ENCODE measurements at places on chromosomes 6 and 20.

DNA sequence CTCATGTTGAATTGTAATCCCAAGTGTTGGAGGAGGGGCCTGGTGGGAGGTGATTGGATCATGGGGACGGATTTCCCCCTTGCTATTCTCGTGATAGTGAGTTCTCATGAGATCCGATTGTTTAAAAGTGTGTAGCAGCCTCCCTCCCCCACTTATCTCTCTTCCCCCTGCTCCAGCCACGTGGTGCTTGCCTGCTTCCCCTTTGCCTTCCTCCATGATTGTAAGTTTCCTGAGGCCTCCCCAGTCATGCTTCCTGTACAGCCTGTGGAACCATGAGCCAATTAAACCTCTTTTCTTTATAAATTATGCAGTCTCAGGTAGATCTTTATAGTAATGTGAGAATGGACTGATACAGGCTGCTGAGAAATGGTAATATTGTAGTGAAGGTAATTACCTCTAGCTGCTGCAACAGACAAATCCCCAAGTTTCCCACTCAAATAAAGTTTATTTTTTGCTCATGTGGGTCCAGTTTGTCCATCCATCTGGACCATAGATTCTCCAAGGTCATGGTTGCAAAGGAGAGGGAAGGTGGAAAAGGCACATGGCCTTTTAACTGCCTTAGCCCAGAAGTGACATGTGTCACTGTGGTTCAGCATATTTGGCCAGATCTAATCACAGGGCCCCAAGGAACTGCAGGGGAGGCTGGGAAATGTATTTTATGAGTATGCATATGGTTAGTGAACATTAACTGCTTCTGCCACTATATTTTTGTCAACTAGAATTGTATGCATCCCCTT, 89.2 kb downstream of the TRMT11 start:
- no peak for DNase-seq

DNA sequence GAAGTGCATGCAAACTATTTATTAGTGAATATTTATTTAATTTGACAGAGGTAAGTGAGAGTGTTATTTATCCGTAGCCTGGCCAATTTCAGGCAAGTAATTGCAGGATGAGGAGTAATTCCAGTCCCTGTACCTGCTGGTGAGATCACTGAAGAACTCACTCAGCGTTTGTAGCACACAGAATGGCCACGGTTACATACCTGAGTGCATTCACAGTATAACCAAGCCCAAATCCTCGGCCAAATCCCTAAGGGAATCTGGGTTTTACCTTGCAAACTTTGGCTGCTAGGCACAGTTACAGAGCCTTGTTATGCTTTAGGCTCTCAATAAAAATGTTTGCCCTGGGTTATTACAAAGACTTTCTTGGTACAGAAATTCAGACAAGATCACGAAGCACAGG, 93.3 kb downstream of the KCNQ5 start:
- no peak for DNase-seq

DNA sequence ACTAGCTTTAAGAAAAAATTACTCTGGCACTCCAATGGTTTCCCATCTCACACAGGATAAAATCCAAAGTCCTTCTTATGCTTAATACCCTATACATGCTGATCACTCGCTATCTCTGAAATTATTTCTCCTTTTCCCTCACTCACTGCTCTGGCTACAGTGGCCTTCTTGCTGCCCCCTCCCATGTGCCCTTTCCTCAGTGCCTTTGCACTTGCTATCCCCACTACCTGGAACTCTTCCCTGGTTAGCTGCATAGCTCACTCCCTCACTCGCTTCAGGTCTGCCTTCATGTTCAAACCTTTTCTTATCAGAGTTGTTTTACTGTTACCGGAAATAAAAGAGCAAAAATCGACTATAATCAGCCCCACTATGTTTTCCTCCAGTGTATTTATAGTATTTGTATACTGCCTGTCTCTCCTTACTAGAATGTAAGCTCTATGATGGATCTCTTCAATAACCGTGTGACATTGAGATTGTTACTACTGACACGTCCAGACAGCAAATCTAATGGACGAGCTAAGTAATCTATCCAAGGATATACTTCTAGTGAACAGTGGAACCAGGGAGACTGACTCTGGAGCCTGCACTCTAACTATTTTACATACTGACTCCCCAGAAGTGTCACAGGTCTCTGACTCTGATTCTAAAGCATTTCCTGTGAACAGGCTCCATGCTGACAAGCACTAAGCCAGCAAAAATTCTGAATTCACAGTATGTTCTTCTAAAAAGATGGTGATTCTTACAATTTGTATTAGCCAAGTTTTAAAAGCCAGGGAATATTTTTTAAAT, 25.1 kb downstream of the FKBP5 start:
- no peak for DNase-seq

- no peak for DNase-seq
Measured at GRCh38 chr6:146770275-146770964, 171.6 kb downstream of the ADGB start.

GRCh38 chr20:43744966-43745730, 18.3 kb upstream of the GTSF1L start:
- DNase-seq: no peak

DNA sequence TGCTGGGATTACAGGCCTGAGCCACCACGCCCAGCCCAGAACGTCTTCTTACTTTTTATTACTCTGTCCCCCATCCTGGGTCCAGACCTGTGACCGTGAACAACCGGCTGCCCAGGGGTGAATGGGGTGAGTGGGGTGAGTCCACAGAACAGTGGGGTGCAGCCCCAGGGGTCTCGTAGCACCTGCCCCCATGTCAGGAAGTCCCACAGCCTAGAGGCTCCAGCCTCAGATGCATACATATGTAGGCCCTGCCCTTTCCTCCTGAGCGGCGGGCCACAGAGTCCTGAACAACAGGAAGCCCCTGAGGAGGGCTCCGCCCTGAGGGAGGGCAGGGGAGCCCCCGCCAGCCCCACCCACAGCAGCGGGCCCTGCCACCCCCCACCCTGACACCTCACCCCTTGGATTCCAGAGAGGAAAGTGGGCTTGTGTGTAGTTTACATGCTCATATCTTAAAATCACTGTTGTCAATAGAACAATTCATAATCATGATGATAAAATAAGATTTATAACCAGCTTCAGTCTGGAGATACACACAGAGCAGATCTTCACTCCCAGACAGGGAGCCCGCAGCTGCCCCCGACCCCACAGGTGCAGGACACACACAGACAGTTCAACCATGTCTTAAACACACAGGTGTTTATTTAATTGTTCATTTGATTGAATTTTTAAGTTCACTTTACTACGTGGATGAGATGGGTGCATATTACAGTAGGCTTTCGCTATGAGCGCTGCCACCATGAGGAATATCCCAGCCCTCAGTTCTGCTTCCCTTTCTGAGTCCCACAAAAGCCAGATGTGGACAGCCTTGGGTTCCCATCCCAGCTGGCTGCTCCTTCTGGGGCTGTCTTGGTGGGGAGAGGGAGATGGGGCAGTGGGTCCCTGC, 12.4 kb upstream of the GMEB2 start:
- DNase-seq: no peak

GRCh38 chr6:13336553-13336952, 8.2 kb upstream of the TBC1D7 start:
- peak; percentile 68 for DNase-seq

DNA sequence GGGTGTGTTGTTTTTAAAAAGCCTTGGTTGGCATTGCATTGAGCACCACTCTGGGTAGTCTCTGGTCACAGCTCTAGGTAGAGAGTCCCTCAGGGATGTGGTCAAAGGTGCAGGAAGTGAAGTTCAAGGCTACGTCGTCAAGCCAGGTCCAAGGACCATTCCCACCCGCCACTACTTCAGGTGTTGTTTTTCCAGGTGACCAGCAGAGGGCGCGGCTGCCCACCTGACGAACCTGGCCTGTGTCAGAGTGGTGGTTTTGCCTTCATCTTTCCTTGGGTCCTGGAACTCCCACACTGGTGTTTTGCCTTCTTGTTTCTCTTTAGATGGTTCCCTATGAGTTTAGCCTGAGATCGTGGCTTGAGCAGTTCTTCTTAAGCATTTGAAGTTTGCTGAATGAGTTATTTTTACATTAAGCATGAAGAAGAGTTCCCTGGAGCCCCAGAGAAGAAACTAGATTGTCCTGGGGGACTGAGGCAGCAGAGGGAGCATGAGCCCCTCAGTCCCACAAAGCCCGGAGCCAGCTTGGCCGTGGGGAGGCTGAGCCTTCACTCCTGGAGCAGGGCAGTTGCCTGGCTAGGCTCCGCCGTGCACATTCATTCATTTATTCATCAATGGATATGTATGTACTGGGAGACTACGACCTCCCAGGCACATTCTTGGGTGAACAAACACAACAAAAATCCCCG, 5.6 kb upstream of the PHACTR3 start:
- peak; percentile 81 for DNase-seq

DNA sequence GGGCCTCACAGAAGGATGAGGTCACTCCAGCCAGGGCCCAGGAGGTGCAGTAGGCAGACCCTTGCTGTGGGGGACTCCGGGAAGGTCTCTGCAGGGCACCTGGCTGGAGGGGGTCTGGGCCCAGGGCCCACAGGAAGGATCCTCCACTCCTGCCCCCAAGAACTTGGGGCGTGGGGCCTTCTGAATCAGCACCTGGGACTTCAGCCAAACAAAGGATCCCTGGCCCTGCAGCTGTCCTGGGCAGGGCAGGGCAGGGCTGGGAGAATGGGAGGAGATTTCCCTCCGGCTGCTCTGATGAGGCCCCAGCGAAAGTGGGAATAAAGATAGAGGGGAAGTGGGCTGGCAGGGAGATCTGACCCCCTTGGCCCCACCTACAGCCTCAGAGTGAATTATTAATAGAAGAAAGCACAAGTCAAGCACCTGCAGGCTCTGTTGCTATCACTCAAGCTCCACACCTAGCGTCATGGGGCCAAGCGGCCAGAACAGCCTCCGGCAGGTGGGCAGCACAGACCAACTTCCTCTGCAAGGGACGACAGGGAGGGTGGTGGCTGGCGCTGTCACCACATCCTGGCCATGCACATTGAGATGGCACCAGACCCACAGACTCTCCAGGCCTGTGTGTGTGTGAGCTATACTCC, 61.6 kb upstream of the MRPS10 start:
- no peak for DNase-seq
